ENCODE measurements at places on chromosomes 3 and 15. TPM values are rescaled to one million over a fixed set of nuclear protein-coding genes. Genes with fewer than 3 reads are reported as not detected.

ZPLD1 gene
- total RNA-seq: 0.07 TPM

ROBO2 gene
- total RNA-seq: 0.07 TPM

AP3B2 gene
- total RNA-seq: 0.32 TPM

UCN2 gene
- total RNA-seq: not detected

- H3K27me3 ChIP-seq: no peaks in the 10 kb centered on the region
- DNase-seq: peak; percentile 72
- peak within 1 kb of the TSS; percentile 88 for H3K27ac ChIP-seq
- H3K36me3 ChIP-seq: no peaks in the 10 kb centered on the region
These were observed at the start of gene HYAL1 for GRCh38 chr3:50303013-50303815. TSS of gene HYAL1 (minus strand) at chr3:50303574. CDS start at chr3:50302956, 618 bp downstream.

DNA sequence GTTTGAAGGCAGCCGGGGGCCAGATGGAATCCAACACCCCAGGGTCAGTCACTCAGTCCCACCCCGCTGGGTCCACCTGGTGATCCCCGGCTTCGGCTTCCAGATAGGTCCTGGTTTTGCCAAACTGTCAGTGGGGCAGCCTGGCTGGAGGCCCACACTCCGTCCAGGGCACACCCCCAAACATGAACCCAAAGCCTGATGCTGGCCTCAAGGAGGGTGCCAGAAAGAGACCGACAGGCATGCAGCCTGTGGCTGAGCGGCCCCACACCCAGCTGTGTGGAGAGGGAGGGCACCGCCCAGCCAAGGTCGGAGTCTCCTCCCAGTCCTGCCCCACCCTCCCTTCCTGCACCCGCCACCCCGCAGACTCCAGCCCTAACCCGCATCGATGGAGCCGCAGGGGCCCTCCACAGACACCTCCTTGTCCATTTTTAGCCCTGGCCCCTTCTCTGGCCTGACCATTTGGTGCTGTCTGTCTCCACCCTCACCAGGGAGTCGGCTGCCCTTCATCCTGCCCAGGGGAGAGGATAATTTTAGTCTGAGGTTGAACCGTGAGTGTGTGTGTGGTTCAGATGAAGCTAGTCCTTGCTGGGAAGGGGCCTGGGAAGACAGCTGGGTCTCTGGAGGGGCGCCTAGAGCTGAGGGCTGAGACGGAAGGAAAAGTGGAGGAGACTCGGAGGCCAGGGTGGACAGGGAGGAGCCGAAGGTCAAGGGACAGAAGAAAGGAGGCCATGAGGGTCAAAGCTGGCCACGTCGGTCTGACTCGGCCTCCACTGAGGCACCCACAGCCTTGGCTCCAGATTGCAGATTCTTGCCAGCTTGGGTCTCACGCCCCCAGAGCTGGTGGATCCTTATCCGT, 23.1 kb downstream of the TNK2 start:
- peak overlapping the region; percentile 91 for H3K27ac ChIP-seq
- H3K27me3 ChIP-seq: no peaks in the 10 kb centered on the region
- DNase-seq: peak; percentile 79
- no peaks in the 10 kb centered on the region for H3K36me3 ChIP-seq

- H3K4me3 ChIP-seq: no peak overlapping the region
- H3K4me1 ChIP-seq: no peaks in the 10 kb centered on the region
- no peak for DNase-seq
- H3K27ac ChIP-seq: no peak overlapping the region
- no peaks in the 10 kb centered on the region for H3K27me3 ChIP-seq
- no peaks in the 10 kb centered on the region for H3K36me3 ChIP-seq
These were observed 32.7 kb upstream of the PLSCR5 start for GRCh38 chr3:146637871-146638270.

LRRC57 gene
- total RNA-seq: 12.3 TPM

- H3K36me3 ChIP-seq: no peaks in the 10 kb centered on the region
- H3K4me1 ChIP-seq: no peaks in the 10 kb centered on the region
- no peak overlapping the region for H3K4me3 ChIP-seq
These were observed 134.9 kb downstream of the OTOL1 start for GRCh38 chr3:161631536-161631935.

IL16 gene
- total RNA-seq: 4.5 TPM

DNA sequence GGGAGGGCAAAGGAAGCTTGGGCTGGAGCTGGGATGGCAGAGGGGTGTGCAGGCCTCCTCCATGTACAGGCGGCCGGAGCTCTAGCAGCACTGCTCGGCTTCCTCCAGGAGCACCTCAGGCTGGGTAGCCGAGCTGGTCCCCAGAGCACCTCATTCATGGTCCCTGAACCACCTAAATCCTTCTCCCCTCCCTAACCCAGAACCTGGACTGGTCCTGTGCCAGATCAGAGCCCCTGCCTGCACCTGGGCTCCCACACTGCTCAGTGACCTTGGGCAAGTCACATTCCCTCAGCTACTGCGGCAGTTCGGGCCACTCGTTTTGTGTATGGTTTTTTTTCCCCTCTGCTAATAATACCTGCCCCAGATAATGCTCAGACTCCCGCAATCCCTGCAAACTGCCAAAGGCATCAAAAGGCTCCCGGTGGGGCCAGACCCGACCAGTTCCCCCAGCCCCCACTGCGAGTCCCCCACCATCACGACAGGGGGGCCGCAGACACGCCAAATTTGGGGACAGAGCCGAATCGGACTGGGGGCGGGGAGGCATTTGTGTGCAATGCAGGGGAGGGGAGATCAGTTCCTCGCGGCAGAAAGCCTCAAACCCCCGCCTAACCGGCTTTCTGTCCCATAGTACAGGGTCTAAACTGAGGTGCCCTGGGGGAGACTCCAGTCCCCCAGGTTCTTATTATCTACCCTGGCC, 1.3 kb downstream of the SEMA7A start:
- peaks cover 7% of the 10 kb centered on the region for H3K27me3 ChIP-seq
- H3K4me1 ChIP-seq: peaks cover 9% of the 10 kb centered on the region
- H3K4me3 ChIP-seq: peak overlapping the region; percentile 61
- DNase-seq: no peak
- H3K36me3 ChIP-seq: no peaks in the 10 kb centered on the region
- H3K27ac ChIP-seq: no peak overlapping the region

DNA sequence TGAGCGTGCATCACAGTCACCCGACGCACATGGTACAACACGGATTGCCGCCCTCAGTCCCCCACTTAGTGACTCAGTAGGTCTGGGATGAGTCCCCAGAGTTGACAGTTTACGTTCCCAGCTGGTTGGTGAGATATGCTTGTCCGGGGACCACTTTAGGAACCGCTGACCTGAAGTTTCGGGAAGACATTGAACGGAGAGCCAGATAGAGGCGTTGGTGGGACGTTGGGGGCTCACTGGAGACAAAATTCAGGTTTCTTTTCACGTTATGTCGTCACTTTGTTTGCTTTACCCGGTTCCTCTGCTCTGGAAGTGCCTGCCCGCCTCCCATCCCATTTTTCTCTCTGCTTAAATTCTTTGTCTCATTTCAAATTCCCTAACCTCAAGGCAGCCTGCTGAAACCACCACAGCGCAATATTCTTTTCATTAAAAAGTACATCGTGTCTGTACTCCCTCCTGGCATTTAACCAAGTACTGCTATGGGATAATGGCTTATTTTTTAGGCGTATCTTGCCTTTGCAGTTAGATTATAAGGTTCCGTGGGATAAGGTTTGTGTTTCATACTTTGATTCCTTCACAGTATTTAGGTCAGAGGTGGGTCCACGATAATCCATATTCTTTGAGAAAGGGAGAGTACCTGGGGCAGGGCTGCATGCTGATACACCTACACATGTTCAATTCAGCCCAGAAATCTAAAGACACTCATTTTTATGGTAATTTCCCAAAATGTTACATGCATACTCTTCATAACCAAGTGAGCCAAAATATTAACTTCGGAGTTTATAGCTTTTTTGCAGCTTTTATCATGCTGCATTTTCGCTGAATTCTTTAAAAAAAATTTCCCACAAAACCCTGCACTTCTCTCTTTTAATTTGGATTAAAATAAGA, 921 bp downstream of the LMLN start:
- H3K36me3 ChIP-seq: no peaks in the 10 kb centered on the region
- H3K4me1 ChIP-seq: peaks cover 19% of the 10 kb centered on the region
- no peaks in the 10 kb centered on the region for H3K27me3 ChIP-seq
- H3K27ac ChIP-seq: peak overlapping the region; percentile 86
- H3K4me3 ChIP-seq: peak overlapping the region; percentile 89

GRCh38 chr3:100465892-100466777, 26.3 kb upstream of the TMEM45A start:
- no peaks in the 10 kb centered on the region for H3K36me3 ChIP-seq
- no peaks in the 10 kb centered on the region for H3K4me1 ChIP-seq
- no peaks in the 10 kb centered on the region for H3K27me3 ChIP-seq
- DNase-seq: no peak
- no peak overlapping the region for H3K27ac ChIP-seq

ESYT3 gene
- total RNA-seq: 2.3 TPM

- no peak overlapping the region for H3K4me3 ChIP-seq
- no peak overlapping the region for H3K27ac ChIP-seq
- no peaks in the 10 kb centered on the region for H3K27me3 ChIP-seq
- DNase-seq: no peak
- no peaks in the 10 kb centered on the region for H3K4me1 ChIP-seq
These were observed 53.3 kb downstream of the OSBPL10 start for GRCh38 chr3:31927811-31928210.

DNA sequence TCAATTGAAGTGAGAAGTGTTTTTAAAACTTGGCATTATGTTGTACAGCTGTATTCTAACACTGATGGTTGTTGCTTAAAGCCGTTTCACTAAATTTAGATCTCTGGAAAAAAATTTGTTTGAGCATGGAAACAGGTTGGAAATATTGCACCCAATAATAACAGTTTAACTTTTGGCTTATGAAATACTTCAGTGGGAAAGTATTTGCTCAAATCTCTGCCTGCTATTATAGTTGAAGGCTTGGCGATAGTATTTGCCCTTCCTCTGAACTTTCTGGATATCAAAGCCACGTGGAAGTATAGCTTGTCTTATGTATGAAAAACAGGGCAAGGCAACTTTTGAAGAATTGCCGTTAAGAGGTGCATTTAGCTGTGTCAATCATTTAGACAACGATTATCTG, 270.3 kb upstream of the LRRFIP2 start:
- H3K4me3 ChIP-seq: no peak overlapping the region
- H3K27me3 ChIP-seq: peaks cover 33% of the 10 kb centered on the region
- H3K27ac ChIP-seq: no peak overlapping the region
- H3K36me3 ChIP-seq: no peaks in the 10 kb centered on the region

SERPINI1 gene
- total RNA-seq: 0.70 TPM

DNA sequence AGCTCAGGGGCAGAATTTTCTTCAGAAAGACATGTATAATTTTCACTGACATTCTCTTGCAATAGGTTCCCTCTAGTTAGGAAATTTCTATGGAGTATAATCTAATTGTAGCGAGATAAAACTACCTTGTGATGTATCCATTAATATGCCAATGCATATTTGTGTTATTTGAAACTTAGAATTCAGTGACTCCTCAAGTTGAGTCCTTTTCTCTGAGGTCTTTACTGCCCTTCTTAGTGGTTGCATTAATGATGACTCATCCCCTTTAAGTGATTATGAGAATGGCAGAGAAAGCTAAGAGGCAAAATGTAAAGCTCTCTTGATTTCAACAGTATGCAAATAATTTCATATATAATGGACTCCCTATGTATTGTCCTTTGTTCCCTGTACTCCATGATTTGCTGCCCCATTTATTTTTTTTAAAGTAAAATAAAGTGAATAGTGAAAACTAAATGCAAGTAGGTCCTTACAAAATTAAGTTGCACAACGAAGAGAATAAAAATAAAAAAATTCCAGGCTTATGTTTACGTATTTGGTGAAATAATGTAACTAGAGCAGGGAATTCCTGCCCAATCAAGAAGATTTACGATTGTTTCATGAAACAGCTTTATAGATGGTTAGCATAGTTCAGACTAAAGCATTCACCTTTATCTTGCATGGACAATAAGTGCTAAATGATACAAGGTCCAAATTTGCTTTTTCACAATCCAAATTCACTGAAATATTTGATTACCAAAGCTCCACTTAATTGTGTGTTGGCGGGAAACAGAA, 78.1 kb downstream of the ZPLD1 start:
- no peaks in the 10 kb centered on the region for H3K27me3 ChIP-seq
- H3K27ac ChIP-seq: no peak overlapping the region
- H3K4me3 ChIP-seq: no peak overlapping the region
- no peaks in the 10 kb centered on the region for H3K4me1 ChIP-seq

DNA sequence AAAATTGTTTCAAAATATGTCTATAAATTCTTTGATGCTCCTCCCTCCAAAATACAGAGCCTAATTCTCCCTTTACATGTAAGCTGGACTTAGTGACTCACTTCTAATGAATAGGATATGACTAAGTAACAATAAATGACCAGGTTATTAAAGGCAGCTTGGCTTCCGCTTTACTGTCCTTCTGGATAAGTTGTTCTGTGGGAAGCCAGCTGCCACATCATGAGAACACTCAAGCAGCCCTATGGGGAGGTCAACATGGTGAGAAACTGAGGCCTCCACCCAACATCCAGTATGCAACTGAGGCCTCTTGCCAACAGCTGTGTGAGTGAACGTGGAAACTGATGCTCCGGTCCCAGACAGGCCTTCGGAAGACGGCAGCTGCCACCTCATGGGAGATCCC, 247.3 kb upstream of the CHRM5 start:
- no peaks in the 10 kb centered on the region for H3K4me1 ChIP-seq
- no peaks in the 10 kb centered on the region for H3K36me3 ChIP-seq
- H3K4me3 ChIP-seq: no peak overlapping the region
- H3K27me3 ChIP-seq: no peaks in the 10 kb centered on the region

DNA sequence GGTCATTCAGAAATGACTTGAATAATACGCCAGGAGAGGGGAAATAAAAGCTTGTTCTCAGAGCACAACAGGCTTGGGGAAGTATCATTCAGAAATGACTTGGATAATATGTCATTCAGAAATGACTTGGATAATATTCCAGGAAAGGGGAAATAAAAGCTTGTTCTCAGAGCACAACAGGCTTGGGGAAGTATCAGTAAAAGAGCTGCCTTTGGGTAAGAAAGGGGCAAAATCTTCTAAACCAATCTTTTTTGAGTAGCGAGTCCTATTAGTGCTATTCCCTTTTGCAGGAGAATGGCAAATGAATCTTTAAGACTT, 20.9 kb downstream of the GABRR3 start:
- no peaks in the 10 kb centered on the region for H3K36me3 ChIP-seq
- H3K4me3 ChIP-seq: no peak overlapping the region
- no peaks in the 10 kb centered on the region for H3K27me3 ChIP-seq
- no peak overlapping the region for H3K27ac ChIP-seq
- no peak for DNase-seq
- no peaks in the 10 kb centered on the region for H3K4me1 ChIP-seq

GRCh38 chr3:112348943-112349342, 16.0 kb downstream of the CD200 start:
- H3K36me3 ChIP-seq: no peaks in the 10 kb centered on the region
- H3K4me1 ChIP-seq: no peaks in the 10 kb centered on the region
- no peak for DNase-seq
- H3K27me3 ChIP-seq: no peaks in the 10 kb centered on the region
- H3K4me3 ChIP-seq: no peak overlapping the region
- H3K27ac ChIP-seq: no peak overlapping the region

DNA sequence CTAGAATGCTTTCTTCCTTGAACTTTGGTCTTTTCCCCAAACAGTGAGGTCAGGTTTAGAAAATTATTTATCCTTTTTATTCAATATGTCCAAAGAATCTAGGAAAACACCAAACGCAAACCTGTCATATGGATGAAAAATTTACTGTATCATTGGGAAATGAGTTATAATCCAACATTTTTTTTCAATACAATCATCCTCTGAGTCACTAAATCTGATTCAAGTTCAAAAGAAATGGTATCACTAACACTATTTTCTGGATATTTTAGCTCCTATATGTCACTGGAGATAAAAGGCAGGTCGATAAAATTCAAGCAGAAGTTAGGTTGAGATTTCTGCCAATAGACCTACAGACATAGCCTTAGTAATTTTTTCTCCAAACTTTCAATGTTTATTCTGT, 591.6 kb upstream of the AGTR1 start:
- H3K4me1 ChIP-seq: no peaks in the 10 kb centered on the region
- DNase-seq: no peak
- no peak overlapping the region for H3K4me3 ChIP-seq
- no peaks in the 10 kb centered on the region for H3K27me3 ChIP-seq
- H3K36me3 ChIP-seq: no peaks in the 10 kb centered on the region

GRCh38 chr3:172608575-172608974, 85.3 kb upstream of the TNFSF10 start:
- no peak overlapping the region for H3K4me3 ChIP-seq
- peaks cover 2% of the 10 kb centered on the region for H3K4me1 ChIP-seq
- no peaks in the 10 kb centered on the region for H3K36me3 ChIP-seq
- DNase-seq: no peak

Data from gastrocnemius medialis (tissue), 4 donors.